Left hindlimb (tissue), 1 donor: ENCODE measurements at places on chromosomes 3 and 15.

DNA sequence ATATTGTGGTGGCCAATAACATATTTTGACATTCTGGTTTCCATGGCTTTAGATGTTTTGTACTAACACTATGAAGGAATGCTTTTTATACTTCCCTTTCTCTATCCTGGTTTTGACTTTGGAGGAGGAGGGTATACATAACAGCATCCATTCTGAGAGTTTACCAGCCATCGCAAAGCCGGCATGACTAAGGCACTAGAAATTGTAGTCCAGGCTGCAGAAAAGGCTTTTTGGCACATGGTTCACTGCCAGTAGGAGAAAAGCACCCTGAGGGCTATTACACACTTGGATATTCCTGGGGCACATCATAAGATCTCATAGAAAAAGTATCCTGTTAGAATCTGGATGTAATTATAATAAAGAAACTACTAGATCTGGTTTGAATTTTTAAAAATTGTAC lies 101.8 kb downstream of the STT3B start:
- DNase-seq, result no peak

DNA sequence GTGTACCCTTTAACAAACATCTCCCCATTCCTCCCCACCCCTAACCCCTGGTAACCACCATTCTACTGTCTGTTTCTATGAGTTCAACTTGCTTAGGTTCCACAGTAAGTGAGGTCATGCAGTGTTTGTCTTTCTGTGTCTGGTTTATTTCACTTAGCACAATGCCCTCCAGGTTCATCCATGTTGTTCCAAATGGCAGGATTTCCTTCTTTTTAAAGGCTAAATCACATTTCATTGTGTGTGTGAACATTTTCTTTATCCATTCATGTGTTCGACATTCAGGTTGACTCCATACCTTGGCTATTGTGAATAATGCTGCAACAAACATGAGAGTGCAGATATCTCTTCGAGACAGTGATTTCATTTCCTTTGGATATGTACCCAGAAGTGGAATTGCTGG lies 62.7 kb downstream of the TJP1 start:
- DNase-seq, result no peak

DNA sequence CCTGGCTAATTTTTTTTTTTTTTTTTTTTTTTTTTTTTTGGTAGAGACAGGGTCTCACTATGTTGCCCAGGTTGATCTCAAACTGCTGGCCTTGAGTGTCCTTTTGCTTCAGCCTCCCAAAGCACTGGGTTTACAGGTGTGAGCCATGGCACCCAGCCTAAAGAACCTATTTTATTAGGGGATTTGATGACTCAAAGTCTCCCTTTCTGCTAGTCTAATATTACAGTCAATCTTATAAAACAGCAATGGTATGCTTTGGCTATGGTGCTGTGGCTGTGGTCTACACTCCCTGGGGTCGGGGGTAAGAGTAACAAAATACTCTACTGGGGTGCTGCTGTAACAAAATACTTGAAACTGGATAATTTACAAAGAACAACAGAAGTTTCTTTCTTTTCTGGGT lies 44.8 kb downstream of the ZNF589 start:
- DNase-seq, result no peak

- DNase-seq, result peak; percentile 77
Observed at GRCh38 chr3:9947025-9947995, 4.9 kb downstream of the PRRT3 start.

- peak; percentile 90 for DNase-seq
Observed at GRCh38 chr3:125990253-125990970, 21.4 kb downstream of the ROPN1B start.

DNA sequence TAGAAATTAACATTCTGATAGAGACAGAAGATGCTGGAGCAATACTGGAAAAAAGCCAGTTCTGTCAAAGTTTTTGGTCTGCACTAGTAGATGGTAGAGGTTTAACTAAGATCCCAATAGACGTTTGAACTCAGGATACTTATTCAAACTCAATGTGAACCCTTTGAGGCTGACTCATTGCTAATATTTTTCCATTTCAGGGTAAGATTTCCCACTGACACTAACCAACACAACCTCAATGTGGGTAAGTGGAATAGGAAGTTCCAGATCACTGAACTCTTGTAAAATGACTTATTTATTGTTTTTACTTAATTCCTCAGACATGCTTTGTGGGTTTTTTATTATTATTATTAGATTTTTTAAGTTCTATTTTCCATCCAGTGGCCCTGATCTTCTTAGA lies 1024.8 kb downstream of the EPHA3 start:
- no peak for DNase-seq

GRCh38 chr3:187481426-187481825 lies 113.2 kb downstream of the RTP4 start:
- no peak for DNase-seq

GRCh38 chr3:66164155-66164554 lies 56.6 kb upstream of the SLC25A26 start:
- DNase-seq, result no peak

- no peak for DNase-seq
Observed at GRCh38 chr3:94303266-94303665, 240.4 kb downstream of the NSUN3 start.
